NCI-H146 (cell line): ENCODE measurements at places on chromosomes 5 and 9.

DNA sequence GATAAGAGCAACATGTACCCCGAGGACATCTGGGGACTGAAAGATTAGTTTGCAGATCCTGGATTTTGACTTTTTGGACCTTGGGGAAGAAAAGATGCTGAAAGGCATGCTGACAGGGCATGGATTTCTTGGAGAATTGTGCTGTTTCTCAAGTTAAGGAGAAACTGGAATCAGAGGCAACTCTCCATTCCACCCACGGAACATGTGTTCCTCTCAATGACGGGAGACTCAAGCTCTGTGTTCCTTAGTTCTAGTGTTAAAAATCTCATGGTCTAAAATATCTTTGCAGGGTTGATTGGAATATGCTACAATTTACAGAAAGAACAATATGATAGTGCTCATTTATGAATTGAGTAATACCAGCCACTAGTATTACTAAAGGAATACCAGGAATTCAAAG lies 34.4 kb upstream of the CDH12 start:
- no peak for DNase-seq

- DNase-seq: no peak
Observed at GRCh38 chr5:136295914-136296313, 69.4 kb downstream of the TRPC7 start.

- no peak for DNase-seq
Observed at GRCh38 chr9:110742741-110743371, 74.3 kb downstream of the MUSK start.

DNA sequence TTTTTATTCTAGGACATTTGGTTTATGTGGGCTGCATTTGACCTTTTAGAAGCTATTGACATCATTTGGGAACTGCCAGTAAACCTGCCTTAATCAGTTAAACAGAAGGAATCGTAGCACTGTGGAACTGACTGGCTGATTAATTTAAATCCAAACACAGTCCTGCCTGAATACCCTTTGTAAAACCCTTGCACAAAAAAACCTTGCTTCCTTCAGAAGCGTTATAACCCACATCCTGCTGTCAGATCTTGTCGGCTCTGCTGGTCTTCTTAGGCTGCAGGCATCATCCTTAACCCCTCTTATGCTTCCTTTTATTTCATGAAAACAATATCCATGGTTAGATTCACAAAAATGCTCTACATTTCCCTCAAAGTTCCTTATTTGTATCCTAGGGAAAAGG lies 46.3 kb downstream of the PAM start:
- no peak for DNase-seq

GRCh38 chr9:85895685-85896084 lies 45.3 kb upstream of the NAA35 start:
- no peak for DNase-seq

- no peak for DNase-seq
Observed at GRCh38 chr5:112776301-112776856, 38.7 kb downstream of the APC start.

DNA sequence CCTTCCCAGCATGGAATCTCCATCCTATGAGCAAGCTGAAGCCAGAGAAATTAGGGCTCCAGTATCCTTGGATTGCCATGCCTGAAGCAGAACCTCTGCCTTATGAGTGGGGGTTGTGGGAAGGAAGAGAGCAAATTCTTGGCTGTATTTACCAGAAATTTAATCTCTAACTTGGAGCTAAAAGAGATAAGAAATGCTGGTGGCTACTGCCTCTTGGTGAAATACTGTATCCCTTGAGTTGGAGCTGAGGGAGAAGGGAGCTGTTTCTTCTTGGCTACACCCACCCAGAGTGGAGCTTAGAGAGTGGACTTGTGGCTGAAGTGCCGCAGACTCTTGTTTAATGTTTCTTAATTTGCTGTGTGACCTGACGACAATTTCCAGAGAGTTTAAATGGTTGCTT lies 447.3 kb downstream of the ARHGEF28 start:
- no peak for DNase-seq

- DNase-seq: peak; percentile 64
Observed at GRCh38 chr9:136791516-136792276, 552 bp downstream of the TMEM141 start.

DNA sequence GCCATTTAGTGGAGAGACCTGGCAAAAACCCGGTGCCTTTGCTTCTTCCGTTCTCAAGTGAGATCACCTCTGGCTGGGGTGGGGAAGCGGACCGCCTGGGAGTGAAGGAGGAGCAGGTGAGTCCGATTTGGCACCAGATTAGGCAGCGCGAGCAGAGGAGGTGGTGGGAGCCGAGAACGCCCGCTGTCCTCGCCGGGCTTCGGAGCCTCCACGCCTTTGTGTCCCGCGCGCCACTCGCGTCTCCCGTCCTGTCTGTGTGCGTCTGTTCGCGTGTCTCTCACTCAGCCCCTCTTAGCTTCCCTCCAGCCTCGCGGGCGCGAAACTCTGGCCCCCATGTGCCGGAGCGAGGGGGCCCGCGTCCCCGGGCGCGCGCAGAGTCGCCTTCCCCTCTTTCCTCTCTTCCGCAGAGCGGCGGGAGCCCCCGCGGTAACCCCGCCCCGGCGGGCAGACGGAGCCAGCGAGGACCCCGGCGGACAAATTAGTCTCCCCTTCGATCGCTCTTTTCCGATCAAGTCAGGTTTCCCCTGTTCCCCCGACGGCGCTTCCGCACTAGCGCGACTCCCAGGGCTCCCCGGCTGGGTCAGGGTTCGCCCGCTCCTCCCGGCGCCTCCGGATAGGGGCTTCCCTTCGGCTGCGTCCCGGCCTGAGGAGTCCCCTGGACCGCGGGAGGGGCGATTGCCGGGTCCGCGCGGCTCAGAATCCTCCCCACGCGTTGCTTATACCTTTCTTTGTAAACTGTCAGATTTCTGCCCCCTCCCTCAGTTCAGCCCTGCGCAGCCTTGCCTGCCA lies 7.1 kb downstream of the POU4F3 start:
- DNase-seq: peak; percentile 5

- no peak for DNase-seq
Observed at GRCh38 chr5:89707891-89708290, 701.7 kb downstream of the CETN3 start.

GRCh38 chr5:112594941-112595340 lies 142.7 kb upstream of the APC start:
- no peak for DNase-seq

DNA sequence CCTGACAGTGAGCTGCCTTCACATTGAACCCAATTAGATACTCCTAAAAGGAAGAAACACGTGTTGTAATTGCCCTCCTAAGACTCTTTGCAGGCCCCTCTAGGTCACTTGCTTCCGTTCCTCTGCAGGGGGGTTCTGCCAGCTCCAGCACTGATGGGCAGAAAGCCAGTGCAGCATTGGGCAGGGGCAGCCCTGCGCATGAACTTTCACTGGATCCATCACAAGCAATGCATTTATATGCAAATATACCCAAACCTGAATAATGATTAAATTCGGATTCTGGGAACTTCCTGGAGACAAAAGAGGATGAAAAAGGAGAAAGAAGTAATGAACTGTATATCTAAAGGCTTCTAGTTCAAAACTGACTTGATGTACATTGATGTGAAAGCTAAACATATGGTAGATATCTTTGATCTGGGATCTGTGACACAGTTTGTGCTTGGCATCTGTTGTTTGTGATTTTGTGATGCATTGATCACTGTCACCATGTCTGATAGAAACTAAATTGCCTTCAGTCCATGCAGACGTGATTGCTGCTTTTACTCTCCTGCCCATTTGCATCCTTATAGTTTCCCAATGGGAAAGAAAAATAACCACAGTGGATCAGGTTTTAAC lies 313.4 kb downstream of the DEPDC1B start:
- DNase-seq: no peak

DNA sequence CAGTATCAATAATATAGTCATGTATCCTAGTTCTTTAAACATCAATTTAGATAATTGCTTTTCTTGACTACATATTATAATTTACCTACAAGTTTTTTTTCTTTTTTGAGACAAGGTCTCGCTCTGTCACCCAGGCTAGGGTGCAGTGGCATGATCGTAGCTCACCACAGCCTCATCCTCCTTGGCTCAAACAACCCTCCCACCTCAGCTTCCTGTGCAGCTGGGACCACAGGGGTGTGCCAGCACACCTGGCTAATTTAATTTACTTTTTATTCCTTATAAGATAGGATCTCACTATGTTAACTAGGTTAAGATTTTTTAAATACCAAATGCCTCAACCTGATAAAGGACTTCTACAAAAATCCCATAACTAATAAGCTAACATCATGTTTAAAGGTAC lies 21.1 kb downstream of the UIMC1 start:
- no peak for DNase-seq

GRCh38 chr5:68950125-68950524 lies 143.7 kb upstream of the SLC30A5 start:
- DNase-seq: no peak

DNA sequence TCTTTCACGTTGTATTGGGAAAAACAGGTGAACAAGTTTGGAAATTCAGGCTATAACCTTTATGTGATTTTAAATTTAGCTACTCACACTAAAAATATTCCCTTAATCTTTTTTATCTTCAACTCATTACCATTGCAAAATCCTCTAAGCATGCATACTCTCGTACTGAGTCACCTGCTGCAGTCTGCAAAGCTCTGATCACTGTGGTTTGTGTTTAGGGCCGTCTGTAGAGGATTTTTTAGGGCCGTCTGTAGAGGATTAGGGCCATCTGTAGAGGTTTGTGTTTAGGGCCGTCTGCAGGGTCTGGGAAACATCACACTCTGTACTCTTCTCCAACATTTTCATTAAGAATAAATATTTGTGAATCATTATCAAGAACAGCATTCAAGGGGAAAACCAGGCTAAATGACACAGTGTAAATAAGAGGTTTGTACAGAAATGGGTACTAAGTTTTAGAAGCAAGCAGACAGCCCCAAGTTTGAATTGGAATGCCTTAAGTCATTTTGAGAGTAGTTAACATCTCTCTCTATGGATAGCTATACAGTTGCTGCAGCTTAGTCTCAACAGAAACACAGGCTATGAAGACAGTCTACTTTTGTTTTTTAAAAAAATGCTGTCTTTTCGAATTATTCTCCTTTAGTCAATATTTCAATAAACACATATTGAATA lies 155.0 kb upstream of the TSLP start:
- DNase-seq: no peak

- no peak for DNase-seq
Observed at GRCh38 chr5:60362158-60362557, 337.8 kb downstream of the DEPDC1B start.

DNA sequence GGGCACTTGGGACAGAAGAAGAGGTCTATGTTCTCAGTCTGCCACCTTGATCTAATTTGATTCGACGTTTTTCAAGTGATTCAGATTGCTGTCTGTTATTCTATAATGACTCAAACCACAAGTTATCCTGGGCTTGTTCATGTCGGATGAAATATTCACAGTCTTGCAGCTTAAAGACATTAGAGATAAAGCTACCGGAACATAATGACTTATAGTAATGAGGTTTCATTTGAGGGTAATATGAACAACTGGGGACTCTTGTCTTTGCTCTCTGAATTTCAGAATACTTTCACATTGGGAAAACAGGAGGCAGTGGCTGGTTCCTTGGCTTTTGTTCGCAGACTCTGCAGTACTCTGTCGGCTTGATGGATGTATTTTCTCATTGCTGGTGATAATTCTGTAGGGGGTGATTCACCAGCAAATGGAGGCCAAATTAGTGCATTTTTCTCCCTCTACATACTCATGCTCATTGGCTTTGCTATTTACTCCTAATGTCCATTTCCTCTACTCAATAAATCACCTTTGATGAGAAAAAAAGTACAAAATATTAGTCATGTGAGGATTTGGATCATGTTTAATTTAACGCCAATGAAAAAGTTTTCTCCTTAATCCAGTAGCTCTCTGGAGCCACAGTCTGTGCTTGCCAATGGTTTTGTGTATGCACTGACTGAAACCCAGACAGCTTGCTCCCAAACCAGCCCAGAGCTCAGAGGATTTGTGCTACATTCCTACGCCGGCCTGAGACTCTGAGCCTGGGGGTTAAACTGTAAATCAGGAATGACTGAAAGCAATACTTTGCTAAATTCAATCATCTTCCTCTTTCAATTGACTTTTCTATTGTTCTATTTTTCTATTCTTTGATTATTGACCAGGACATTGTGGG lies 154.7 kb upstream of the ANKH start:
- no peak for DNase-seq

- no peak for DNase-seq
Observed at GRCh38 chr5:154237946-154238345, 47.4 kb downstream of the GALNT10 start.

DNA sequence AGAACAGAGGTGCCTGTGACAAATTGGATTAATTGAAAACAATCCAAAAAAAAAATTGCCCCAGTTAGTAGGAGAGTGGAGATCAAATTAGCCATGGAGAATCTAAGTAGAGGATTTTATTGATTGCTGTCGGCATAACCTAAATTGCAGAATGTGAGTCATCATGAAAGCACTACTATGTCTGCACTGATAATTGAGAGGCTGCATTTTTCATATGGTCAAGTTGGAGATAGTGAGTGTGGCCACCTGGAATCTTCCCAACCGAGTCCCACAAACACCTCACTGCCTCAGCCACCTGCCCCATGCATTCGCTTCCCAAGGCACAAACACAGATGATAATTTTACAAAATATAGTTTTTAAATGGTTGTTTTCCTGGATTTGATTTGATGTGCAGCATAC lies 123.7 kb downstream of the NTRK2 start:
- DNase-seq: no peak

DNA sequence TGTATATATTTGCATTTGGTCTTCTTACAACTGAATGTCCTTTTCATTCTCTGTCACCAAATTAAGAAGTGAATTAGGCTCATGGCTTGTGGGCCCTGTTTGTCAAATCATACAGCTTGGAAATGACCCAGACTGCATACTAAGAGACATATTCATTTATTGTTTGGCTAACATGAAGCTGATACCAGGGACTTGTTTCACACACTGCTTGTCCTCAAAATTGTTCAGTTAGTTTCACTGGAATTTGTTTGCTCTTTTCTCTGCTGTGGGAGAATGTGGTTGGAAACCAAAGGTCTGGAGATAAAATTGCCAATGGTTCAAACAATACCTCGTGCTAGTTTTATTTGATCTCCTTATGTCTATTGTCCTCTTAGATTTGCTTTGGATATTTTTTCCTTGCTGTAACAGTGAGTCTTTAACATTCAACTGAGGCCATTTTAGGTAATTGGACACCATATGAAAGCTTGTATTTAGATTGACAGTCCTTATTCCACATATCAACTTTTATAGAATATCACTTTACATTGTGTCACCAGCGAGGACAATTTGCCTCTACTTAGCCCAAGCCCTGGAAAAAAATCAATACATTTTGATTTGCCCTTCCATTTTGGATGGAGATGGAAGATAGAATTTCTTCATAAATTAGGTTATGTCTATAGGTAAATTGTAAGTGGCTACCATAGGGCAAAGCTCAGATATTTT lies 144.3 kb upstream of the MTAP start:
- no peak for DNase-seq

GRCh38 chr9:34049630-34050384 lies 1.1 kb upstream of the UBAP2 start:
- DNase-seq: no peak
